ENCODE measurements at places on chromosomes 5 and 9.

GRCh38 chr5:166724284-166724683 is 1567.2 kb upstream of the WWC1 start:
- DNase-seq = no peak

DNA sequence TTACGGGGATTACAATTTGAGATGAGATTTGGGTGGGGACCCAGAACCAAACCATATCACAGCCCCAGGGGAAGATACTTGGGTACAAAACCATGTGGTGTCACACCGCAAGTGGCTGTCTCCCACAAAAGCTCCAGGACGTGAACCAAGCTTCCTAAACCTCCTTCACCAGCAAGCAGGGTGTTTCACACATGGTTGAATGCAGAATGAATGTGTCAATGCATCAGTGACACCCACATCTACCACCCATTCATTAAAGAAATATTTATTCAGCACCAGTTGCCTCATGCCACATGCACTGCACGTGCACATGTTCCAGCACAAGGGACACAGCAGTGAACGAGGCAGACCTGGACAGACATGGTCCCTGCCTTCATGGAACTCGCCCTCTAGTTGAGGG is 70.9 kb upstream of the SPOCK1 start:
- no peak for DNase-seq

GRCh38 chr9:126783949-126784348 is 20.9 kb upstream of the ZBTB43 start:
- no peak for DNase-seq

DNA sequence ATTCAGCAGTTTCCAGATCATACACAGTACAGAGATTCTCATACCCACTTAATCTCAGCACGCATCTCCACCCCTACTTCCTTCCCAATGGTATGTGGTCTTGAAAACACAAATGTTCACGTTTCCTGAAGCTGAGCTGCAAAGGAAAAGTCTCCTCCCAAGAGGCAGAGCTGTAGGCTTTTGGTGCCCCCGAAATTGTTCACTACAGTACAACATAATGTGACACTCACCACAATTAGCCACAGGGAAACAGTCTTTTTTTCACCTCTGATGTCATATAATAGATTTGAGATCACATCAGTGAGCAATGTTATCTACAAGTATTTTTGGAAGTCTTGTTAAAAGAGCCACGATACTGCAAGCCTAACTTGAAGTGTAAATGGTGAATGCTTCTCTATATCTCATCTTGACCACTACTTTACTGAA is 40.2 kb downstream of the NFIB start:
- DNase-seq = no peak

DNA sequence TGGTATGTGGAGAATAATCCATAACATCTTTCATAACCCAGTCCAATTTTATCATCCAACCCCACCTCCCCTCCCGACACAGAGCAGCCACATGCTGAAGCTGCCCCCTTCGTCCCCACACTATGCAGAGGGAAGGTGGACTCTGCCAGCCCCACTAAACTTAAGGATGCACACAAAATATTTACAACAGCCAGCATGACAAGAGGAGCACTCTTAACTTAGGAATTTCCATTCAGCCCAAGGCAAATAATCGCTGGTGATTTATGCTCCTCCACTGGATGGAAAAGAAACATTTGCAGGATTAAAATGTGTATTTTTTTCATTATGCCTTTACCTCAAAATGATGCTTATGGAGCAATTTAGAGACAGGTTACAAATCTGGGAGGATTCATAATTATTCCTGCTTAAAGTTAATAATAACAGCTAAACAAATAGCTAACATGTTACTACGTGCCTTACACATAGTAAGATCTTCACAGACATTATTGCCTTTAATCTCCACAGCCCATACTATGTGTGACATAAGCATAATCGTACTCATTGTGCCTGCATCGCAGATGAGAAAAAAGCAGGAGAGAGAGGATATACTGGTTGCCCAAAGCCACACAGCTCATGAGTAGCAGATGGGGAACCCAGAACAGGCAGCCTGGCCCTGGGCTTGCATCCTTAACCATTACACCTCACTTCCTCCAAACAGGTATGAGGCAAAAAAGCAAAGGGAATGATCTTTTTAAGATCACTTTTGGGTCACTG is 92.6 kb downstream of the GLIS3 start:
- DNase-seq = no peak
